ENCODE measurements at places on chromosomes 1 and 21.

GRCh38 chr1:63653976-63654375 lies 60.8 kb downstream of the PGM1 start:
- DNase-seq = no peak

GRCh38 chr1:15820478-15820877 lies 13.0 kb upstream of the UQCRHL start:
- no peak for DNase-seq

- DNase-seq = no peak
These were observed 123.6 kb upstream of the IPO9 start for GRCh38 chr1:201705389-201705788.

DNA sequence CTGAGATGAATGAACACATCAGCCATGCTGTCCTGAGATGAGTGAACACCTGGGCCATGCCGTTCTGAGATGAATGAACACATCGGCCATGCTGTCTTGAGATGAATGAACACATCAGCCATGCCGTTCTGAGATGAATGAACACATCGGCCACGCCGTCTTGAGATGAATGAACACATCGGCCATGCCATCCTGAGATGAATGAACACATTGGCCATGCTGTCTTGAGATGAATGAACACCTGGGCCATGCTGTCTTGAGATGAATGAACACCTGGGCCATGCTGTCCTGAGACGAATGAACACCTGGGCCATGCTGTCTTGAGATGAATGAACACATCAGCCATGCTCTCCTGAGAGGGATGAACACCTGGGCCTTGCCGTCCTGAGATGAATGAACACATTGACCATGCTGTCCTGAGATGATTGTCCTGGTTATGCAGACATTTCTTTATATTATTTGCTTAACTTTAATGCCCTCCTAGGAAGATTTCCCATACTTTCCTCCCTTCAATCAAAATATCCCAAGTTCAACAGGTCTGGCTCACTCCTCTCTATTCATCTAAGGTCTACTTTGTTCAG lies 48.6 kb upstream of the COL6A1 start:
- no peak for DNase-seq
